ENCODE measurements at places on chromosomes 6 and 20. TPM values are rescaled to one million over a fixed set of nuclear protein-coding genes. Genes with fewer than 3 reads are reported as not detected.

DNA sequence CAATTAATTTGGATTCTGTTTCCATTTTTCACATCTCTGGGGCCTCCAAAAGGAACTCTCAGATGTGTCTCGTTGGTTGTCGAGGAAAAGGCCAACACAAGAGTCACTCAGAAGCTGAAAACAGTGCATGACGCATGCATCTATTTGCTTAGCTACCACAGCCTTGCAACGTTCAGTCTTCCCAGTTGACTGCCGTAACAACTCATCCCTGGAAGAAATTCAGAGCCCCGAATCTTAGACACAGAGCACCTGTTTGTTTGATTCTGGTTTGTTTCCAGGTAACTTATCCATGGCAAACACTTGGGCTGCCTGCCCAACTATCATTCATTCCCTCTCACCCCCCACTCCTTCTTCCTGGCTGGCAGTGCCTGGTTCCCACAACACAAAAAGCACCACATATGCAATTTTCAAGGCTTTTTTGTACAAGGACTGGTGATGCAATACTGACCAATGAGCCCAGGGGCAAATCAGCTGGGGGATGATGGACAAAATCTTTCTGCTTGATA is 60.5 kb downstream of the ZMYND8 start:
- DNase-seq: no peak

GRCh38 chr6:139392794-139393193 is 18.3 kb upstream of the CITED2 start:
- DNase-seq: peak; percentile 94

DNA sequence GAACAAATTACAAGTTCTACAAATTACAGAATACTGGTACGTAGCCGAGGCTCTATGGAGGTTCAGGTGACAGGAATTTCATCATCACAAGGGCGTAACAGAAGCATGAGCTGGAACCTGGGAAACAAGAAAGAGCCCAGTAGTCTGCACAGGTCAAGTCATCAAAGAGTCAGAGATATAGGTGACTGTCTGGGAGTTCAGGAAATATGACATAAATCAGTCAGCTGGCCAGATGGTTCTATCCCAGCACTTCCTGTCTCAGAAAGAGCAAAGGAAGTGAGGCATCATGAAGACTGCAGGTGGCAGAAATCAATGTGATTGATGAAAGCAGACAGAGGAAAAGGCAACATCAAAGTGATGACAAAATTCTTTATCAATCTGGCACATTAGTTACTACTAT is 23.3 kb downstream of the MYCT1 start:
- no peak for DNase-seq

DNA sequence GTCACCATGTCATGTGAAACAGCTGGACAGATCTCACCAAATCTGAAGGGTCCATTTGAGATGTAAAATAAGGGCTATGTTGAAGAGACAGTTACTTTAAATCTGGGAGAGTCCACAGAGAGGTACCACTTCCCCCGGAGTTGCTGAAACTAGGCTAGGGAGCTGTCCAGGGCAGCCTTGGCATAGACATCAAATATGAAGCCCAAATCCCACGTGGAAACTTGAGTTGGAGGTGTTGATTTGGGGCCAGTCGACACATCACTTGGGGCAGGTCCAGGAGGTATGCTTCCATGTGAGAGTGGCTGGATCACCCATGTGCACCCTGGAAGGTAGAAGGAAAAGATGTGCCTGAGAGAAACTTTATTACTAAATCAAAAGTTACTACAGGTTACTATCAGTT is 12.0 kb upstream of the SERPINB9 start:
- no peak for DNase-seq

LY6G6F gene
- total RNA-seq: not detected

GRCh38 chr20:44970243-44970757 is 4.0 kb downstream of the STK4 start:
- no peak for DNase-seq

DNA sequence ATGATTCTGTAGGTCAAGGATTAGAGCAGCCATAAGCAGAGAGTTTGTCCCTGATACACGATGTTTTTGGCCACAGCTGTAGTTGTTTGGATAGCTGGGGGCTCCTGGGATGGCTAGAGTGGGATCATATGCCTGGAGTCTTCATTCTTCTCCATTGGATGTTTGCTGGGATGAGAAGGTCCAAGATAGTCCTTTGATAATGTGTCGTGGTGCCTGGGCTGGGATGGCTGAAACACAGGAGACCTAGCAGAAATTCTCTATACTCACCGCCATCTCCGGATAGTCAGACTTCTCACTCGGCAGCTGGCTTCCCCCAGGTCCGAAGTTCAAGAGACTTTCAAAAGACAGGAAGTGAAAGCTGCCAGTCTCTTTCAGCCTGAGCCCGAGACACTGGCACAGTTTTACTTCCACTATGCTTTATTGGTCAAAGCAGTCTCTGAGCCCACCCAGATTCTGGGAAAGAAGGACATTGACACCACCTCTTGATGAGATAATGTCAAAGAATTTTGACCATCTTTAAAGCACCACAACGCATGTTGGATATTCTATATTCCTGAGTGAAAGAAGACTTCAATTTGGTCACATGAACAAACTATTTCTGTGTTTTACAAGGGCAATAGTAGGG is 16.0 kb downstream of the MARCKS start:
- no peak for DNase-seq

DNA sequence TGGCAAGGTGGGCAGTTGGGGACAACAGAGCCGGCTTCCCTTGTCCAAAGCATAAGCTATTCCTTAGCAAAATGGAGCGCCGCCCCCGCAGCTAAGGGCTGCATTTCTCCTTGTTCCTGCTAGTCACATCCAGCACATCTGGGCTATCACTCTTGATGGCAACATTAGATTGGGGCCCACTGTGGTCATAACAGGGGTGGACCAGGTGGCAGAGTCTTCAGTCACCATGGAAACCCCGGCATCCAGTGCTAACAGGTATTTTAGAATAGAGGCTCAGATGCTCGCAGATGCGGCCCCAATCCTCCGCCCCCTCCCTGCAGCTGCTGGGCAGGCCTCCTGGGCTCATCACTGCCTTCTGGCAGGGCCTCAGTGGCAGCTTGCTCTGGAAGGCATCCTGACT is 168.2 kb upstream of the PROKR2 start:
- no peak for DNase-seq

HLA-DOA gene
- total RNA-seq: 2.4 TPM

GRCh38 chr6:129680633-129681032 is 29.3 kb downstream of the ARHGAP18 start:
- peak; percentile 42 for DNase-seq

- DNase-seq: no peak
Observed at GRCh38 chr6:164303102-164303964, 888.8 kb downstream of the QKI start.

- no peak for DNase-seq
Observed at GRCh38 chr6:93819189-93819588, 399.8 kb upstream of the EPHA7 start.

- DNase-seq: no peak
Observed at GRCh38 chr20:29079769-29080690, 2177.4 kb upstream of the DEFB115 start.

MEP1A gene
- not detected for total RNA-seq

GRCh38 chr6:139204978-139205377 is 70.1 kb downstream of the HECA start:
- DNase-seq: no peak

MYL9 gene
- 141 TPM for total RNA-seq

HTR1E gene
- total RNA-seq: not detected

FILIP1 gene
- under 0.01 TPM for total RNA-seq

WFDC12 gene
- not detected for total RNA-seq

GRCh38 chr20:32382102-32382950 is 24.2 kb downstream of the ASXL1 start:
- no peak for DNase-seq

DNA sequence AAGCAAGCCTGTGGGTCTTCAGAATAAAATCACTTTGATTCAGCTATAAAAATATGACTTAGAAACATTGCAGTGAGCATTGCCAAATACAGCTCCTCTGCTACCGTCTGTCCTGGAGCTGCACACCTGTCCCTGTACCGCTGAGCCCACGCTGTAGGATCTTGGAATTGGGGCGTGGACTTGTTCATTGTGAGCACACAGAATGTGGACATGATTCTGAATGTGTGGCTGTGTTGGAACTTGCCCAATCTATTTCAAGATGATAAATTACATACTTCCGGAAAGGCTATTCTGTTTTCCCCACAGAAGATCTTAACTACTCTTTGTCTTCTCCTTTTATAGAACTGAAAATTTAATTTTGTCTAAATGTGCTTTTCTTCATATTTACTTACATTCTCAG is 107.3 kb downstream of the UST start:
- no peak for DNase-seq

PAQR8 gene
- 3.5 TPM for total RNA-seq

- DNase-seq: no peak
Observed at GRCh38 chr6:92647630-92648029, 771.7 kb downstream of the EPHA7 start.

- DNase-seq: no peak
Observed at GRCh38 chr6:150266963-150267685, 101.7 kb upstream of the IYD start.

- DNase-seq: no peak
Observed at GRCh38 chr6:159852877-159853276, 37.9 kb upstream of the MAS1 start.

GRCh38 chr6:48916607-48917006 is 546.4 kb downstream of the MMUT start:
- DNase-seq: no peak

DNA sequence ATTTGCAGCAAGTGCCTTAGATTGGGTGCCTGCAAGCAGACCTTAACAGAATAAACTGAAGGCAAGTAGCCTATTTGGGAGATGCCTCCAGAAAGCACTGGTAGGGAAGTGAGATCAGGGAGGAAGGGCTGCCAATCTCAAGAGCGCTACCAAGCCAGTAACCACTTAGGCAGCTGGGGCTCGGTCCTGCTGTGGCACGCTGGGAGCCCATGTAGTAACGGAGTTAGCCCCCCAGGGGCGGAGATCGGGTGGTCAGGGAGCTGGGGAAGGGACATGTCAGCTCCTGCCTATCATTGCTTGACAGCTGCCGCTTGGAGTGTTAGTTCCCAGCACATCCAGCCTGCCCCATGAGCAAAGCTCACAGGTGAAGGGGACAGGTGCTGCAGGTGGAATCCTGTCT is 127.0 kb downstream of the CEBPB start:
- DNase-seq: peak; percentile 48

GRCh38 chr20:22681591-22682248 is 97.3 kb upstream of the FOXA2 start:
- DNase-seq: no peak

DNA sequence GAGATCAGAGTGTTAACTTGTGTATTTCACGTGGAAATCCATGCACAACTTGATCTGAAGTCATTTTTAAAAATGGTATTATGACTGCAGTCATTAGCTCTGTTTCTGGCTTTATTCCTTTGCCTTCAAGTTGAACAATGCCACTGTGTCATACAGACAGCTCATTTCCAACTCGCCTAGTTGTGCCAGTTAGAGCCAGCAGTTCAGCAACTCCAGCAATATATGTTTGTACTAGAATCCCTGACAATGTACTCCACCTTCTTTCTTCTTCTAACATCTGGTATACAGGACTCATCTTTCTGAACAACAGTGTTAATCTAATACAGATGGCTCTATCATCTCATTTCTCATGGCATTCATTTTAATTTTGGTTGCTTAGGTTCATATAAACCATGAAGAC is 418.3 kb upstream of the POU3F2 start:
- DNase-seq: peak; percentile 5

DNA sequence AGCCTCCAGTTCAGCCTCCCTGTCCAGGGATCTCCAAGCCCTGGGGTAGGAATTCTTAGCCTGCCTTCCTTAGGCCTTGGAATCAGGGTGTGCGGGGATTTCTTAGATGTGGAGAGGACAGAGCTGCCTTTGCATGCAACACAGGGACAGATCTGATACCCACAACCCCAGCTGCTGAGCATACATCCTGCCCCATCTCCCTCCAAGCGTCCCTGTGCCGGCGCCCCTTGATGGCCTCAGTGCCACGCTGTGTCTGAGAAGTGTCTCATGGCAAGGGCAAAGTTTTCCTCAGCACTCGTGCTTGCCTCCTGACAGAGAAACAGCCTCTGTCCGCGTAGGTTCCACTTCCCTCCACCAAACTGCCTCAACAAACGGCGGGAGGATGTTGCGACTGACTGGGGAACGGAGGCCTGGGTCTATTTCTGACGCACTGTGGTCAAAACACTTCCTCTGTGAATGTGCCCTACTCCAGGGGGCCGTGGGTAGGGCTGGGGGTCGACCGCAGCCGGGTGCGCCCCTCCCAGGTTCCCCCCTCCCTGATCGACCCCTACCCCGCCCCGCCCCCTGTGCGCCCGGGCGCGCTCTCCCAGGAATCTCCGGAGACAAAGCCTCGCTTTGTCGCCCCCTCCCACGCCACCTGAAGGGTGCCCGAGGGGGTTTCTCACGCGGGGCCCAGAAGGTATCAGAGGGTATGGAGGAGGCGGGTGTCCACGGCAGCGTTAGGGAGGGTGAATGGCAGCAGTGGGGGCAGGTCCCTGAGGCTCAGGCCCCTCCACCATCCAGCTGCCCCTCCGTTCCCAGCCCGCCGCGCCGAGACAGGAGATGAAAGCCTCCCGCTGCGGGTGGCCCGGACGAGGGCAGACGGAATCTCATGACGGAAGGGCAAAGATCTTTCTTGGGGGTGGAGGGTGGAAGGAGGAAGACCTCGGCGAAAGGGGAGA is 806 bp downstream of the MICAL1 start:
- peak; percentile 91 for DNase-seq

- DNase-seq: peak; percentile 53
Observed at GRCh38 chr20:51583073-51583472, 40.6 kb upstream of the NFATC2 start.

GRCh38 chr6:142728364-142728763 is 216.6 kb downstream of the HIVEP2 start:
- DNase-seq: no peak

TULP1 gene
- total RNA-seq: not detected

GRCh38 chr6:155449450-155450239 is 6.0 kb downstream of the NOX3 start:
- DNase-seq: no peak

PGC gene
- total RNA-seq: not detected

SCUBE3 gene
- total RNA-seq: 62.5 TPM

GRCh38 chr6:31614075-31614619 is 887 bp upstream of the AIF1 start:
- DNase-seq: no peak

DNA sequence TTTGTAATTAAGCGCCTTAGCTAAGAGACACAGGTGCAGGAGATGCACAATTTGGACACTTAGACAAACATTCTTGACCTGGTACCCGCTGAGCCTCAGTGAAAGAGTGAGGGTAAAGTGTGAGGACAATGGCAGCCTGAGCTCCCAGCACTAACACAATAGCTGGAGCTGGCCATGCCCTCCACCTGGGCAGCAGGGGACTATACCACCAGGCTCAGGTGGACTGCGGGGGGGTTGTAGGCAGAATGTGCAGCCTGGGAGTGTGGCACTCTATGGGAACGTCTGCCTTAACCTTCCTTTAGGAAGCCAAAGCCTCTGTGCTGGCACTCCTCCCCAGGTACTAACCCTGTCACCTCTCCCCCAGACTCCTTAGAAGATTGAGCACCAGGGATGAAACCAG is 23.6 kb downstream of the PRKN start:
- DNase-seq: peak; percentile 31

- DNase-seq: no peak
Observed at GRCh38 chr20:8304124-8304816, 172.2 kb downstream of the PLCB1 start.

DLL1 gene
- total RNA-seq: 0.36 TPM

- peak; percentile 53 for DNase-seq
Observed at GRCh38 chr6:96809119-96809518, 28.2 kb downstream of the GPR63 start.

OLIG3 gene
- total RNA-seq: not detected

- no peak for DNase-seq
Observed at GRCh38 chr6:115524821-115525220, 535.9 kb downstream of the FRK start.

SLC12A5 gene
- total RNA-seq: under 0.01 TPM

SEMG1 gene
- total RNA-seq: not detected

CST3 gene
- 229 TPM for total RNA-seq

All from osteoblast (primary cell).